Sigmoid colon (tissue), 7 donors: ENCODE measurements at places on chromosomes 6 and 20.

GRCh38 chr6:16380220-16380809, 141.9 kb downstream of the GMPR start:
- DNase-seq, result no peak

GRCh38 chr6:30204116-30204515, 9.1 kb downstream of the TRIM26 start:
- DNase-seq, result no peak

- no peak for DNase-seq
These were observed 309.2 kb upstream of the MAP3K7 start for GRCh38 chr6:90896075-90896547.

GRCh38 chr6:160790028-160790792, 88.2 kb downstream of the PLG start:
- DNase-seq, result no peak

DNA sequence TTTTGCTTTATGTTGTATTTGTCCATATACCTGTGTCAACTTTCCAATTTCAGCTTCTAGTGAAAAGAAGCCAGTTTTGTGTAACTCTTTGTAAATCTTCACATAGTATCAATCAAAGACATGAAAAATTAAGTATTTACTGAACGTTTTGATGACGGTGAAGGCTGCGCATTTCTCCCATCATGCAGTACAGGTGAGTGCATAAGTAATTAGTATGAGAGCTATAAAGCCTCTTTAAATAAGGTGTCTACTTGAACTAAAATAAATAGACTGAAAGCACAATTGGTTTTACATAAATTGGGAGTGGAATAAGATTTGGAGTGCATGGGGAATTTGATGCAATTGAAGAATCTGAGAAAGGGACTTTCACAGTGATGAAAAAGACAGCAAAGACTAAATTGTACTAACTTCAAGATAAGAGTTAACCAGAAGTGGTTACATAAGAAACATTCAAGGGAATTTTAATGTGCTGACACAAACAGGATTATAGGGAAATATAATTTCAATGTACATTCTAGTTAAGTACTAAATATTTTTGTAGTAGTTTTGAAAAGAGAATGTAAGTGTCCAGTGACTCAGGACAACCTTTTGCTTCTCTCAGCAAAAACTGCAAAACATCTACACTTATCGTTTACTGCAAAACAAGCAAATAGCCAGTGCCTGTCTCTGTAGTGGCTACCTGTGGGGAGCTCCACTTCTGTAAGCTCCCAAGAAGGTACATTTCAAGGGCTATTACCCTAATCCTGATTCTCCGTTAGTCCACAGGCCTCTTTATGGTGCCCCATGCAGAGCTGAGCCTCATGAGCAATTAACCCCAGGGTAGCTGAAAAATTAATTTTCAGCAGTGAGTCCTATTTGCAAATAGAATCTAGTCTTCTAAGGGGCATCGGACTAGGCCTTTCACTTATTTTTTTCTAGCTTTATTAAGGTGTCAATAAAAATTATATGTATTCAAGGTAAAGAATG, 13.0 kb downstream of the TENT5A start:
- DNase-seq, result no peak

- no peak for DNase-seq
These were observed 75.1 kb downstream of the ZMYND8 start for GRCh38 chr20:47281376-47281775.

DNA sequence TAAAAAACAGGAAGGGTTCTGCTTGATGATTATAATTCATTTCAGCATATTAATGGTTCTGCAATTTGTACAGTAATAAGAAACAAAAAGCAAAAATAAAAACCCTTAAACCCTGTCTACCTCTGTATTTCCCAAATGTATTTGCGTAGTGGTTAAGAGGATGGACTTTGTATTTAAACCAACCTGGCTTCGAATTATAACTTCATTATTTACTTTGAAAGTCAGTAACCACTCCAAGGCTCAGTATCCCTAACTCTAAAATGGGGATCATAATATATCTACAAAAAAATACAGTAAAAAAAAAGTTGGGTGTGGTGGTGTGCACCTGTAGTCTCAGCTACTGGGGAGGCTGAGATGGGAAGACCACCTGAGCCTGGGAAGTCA, 21.4 kb downstream of the PERP start:
- DNase-seq, result no peak

- no peak for DNase-seq
These were observed 128.6 kb downstream of the RNF144B start for GRCh38 chr6:18515767-18516166.

- no peak for DNase-seq
These were observed 748 bp downstream of the UBE2J1 start for GRCh38 chr6:89351671-89352277.
